G401 (cell line): ENCODE measurements at places on chromosomes 1 and 21. TPM values are rescaled to one million over a fixed set of nuclear protein-coding genes. Genes with fewer than 3 reads are reported as not detected.

Gene KRTCAP2
- 177 and 223 TPM in 2 replicates for total RNA-seq

Gene MROH9
- not detected in 2 replicates for total RNA-seq

Gene NOL9
- 26.1 and 33.9 TPM in 2 replicates for total RNA-seq

Gene NCMAP
- not detected in 2 replicates for total RNA-seq

DNA sequence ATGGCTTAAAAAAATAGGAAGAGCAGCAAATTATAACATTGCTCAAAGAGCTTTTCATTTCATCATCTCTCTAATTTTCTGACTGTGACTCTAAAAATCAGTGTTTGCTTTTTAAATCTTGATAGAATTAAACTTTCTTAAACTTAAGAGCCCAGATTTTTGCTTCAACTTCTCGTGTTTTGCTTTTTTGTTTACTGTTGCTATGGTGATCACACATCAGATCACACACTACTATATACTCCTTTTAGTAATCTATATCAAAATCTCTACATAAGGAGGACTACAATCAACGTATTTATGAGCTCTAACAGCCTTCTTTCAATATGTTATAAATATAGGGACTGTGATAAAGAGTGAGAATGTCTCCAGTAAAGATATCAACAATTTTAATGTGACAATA lies 537.3 kb downstream of the KCNT2 start:
- DNase-seq = no peak
